ENCODE measurements at places on chromosomes 16 and 17.
A peak's percentile ranks its signal among the peaks of the same experiment; 100 is the strongest.

DNA sequence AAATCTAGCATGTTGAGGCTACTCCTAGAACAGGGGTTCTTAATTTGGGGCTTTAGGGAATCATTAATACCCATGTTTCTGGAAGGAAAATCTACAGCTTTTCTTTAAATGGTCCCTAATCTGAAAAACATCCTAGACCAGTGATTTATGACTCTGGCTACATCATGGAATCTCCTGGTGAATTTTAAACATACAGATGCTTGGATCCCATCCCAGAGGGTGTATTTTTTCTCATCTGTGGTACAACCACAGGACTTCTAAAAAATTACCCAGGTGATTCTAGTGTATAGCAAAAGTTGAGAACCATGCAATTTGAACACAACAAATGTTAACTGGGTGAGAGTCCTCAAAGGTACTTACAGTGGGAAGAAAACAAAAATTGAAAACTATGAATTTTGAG is 41.5 kb downstream of the KANSL1 start:
- DNase-seq, result no peak

DNA sequence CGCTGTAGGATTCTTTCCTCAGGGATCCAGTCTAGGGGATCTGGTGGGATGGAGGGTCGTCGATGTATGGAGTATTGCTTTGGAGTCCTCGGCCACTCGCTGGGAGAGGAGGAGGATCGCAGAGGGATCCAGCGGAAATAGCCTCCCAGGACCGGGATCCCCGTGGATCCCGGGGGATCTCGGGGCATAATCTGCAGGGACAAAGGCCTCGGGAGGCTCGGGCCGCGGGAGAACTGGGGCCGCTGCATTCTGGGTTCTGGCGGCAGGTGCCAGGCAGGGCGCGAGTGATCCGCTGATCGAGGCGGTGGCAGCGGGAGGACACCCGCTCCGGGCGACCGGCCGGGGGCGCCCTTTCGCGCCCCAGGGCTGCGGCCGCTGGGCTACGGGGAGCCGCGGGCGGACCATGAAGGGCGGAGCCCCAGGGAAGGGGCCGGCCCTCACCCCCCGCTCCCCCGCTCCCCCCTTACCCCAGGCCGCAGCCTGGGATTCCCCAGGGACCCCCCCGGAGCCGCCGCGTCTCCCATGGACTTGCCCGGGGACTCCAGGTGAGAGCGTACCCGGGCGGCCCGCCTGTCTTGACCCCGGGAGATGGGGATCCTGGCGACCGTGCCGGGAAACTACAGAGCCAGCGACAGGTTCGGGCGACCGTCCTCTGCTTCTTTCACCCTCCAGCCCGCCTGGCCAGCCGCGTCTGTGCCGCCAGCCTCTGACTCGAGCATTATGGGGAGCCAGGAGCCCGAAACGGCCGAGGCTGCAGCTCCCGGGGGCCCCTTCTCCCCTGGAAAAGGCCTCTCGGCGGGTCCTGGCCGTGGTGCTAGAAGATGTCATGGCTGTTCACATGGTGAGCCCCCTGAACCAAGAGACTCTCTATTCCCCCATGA is 604 bp downstream of the PRR14 start:
- peak; percentile 3 for DNase-seq

DNA sequence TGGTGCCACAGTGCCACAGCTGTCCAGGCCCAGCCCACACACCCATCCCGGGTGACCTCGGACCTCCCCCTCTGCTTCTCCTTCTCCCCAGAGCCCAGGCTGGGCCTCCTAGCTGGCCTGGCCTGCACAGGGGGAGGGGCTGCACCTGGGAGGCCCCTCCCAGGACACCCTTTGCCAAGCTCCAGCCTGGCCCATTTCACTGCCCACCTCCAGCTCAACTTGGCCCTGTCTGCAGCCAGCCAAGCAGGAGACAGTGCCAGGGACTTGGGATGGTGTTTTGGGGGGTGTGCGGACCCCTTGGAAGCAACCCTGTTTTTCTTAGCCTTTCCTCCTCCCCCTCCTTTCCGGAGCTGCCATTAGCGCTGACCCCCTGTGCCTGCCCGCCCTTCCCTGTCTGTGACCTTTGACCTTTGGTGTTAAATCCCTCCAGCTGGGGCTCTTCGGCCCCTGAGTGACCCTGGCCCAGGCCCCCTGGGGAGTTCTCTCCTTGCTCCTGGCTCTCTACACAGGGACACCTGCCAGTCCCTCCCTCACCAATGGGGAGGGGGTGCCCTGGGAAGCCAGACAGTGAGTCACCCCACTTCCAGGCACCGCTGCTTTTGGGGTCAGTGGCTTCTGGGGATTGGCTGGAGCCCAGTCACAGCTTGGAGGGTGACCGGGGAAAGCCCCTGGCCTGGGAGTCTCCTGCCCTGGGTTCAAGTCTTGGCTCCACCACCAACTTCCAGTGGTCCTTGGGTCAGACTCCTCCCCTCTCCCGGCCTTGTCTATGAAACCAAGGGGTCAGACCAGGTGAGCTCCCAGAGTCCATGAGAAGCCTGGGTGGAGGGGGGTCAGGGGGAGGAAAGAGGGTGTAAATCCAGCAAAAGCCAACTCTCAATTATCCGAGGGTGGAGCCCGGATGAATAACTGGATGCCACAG is 1.9 kb downstream of the GLIS2 start:
- DNase-seq, result no peak

DNA sequence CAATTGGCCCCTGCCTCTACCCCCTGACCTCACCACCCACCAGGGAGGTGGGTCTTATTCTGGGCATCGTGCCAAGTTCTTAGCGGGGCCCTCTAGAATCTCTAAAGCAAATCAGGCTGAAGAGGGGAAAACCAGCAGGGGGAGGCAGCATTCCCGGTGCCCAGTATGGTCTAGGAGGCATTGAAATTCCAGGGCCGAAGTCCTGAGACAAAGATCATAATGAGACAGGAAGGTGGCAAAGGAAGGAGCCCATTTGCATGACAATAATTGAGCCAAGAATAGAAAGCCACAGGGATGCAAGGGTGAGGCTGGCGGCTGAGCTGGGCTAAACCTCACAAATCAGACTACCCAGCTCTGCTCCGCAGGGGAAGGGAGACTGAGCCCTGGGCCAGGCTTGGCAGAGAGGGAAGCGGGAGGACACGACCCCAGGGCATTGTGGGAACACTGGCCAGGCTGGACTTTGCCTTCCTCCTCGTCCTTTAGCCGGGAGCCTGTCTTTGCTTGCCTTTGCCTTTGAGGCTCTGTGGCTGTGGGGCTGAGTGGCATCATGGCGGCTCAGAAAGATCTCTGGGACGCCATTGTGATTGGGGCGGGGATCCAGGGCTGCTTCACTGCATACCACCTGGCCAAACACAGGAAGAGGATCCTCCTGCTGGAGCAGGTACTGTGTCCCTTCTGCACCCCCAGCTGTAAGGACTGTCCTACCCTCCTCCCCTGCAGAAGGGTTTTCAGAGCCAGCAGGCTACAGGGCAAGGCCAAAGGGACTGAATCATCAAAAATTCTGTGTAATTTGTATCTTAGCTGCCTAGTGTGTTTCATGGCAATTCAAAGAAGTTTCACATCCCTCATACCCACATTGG is at the start of gene PIPOX:
TSS of gene PIPOX (plus strand) at position 463 of the 860 bp plus-strand sequence. CDS start at position 548, 85 bp downstream.
- peak; percentile 90 for DNase-seq

GRCh38 chr16:16124438-16124837 is 98.9 kb downstream of the ABCC6 start:
- DNase-seq, result no peak

DNA sequence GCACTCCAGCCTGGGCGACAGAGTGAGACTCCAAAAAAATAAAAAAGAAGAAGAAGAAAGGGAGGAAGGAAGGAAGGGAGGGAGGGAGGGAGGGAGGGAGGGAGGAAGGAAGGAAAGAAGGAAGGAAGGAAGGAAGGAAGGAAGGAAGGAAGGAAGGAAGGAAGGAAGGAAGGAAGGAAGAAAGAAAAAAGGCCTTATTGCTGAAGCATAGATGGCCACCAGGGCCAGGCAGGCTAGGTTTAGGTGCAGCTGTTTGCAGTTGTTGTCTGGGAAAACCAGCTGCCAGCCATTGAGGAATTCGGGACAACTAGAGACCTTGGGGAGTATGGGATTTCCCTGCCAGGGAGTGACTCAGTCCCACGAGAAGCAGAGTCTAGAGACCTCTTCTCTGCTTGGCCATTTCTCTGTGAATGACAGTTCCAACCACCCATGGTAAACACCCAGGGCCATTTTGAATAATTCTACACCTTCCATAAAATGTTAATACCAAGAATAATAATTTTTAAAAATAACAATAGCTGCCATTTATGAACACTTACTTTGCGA is 31.0 kb downstream of the SCNN1B start:
- DNase-seq, result no peak

- no peak for DNase-seq
Observed at GRCh38 chr17:67216578-67217320, 28.2 kb downstream of the HELZ start.

GRCh38 chr17:34598161-34598776 is 18.9 kb downstream of the TMEM132E start:
- no peak for DNase-seq

DNA sequence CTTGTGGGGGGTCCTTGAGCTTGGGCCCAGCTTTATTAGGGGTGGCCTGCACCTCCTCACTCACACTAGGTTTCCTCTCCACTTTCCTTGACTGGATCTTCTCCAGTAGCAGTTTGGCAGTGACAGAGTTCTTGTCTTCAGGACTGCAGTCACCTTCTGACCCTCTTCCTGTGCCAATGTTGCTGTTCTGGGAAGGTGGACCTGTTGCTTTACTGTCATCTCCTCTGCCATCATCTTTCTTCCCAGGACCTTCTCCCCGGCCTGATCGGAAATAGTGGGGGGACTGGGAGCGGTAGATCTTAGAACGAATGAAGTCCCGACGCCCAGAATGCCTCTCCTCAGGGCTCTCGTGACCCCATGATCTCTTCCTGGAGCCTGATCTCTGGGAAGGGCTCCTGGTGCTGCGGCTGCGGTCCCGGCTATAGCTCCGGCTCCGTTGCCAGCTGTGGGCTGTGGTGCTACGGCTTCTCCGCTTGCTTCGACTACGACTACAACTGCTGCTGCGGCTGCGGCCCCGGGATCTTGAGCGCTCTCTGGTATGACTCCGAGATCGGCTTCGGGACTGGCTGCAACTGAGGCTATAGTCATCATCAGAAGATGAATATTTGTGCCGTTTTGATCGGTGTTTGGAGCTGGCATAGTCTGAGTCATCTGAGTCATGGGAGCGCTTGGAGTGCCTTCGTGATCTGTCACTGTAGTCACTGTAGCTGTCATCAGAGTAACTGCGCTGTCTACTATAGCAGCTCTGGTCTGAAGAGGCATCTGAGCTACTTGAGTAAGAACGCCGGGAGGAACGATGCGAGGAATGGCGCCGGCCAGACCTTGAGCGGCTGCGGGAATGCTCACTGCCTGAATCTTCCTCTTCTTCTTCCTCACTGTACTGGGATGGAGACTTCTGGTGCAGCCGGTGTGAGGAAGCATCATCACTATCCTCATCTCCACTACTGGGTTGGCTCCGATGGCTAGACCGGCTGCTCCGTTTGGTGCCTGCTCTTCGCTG is 9.5 kb upstream of the ITGA2B start:
- DNase-seq, result no peak

- DNase-seq, result peak; percentile 3
Observed at GRCh38 chr17:43171586-43172487, 823 bp downstream of the NBR1 start.

DNA sequence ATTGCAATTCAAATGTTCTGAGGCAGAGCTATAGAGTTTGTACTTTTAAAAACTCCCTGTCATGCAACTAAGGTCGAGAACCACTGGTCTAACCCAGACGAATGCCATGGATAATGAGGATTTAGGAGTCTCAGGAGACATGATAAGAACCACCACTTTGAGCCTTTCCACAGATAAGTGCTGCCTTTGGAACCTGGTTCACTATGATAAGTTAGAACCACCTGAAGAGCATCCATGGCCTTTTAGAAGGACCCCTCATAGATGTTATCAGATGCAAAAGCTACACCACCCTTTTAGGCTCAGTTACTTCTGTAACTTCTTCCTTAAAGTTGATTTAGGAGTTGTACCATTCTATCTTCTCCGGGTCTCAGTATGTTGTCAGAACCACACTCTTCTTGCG is 350.6 kb upstream of the CCL2 start:
- DNase-seq, result no peak

GRCh38 chr16:66489818-66490217 is 60.1 kb downstream of the TK2 start:
- no peak for DNase-seq

DNA sequence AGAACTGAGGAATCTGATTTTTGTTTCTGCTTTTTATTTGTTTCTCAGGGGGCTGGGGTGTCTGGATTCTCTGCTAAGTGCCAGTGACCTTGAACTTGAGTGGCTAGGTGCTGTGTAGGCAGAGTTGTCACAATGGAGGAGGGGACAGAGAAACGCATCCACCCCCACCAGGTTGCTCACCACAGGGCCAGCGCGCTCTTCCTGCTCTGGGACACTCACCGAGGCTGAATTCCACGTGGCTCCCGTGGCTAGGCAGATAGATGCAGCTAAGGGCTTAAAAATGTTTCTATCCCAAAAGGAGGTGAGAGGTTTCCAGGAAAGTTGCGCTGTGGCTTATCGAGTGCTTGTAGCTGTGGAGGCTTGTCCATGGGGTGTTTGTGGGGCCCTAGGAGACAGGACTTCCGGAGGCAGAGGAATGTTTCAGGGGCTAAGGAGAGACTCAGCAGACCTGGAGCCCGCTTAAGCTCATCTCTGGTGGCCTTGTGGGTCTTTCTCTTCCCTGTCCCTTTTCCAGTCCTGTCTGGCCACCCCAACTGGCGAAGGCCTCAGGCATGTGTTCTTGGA is 36.8 kb downstream of the ADCY7 start:
- no peak for DNase-seq

GRCh38 chr16:46928811-46929210 is 44.6 kb downstream of the GPT2 start:
- no peak for DNase-seq

- DNase-seq, result no peak
Observed at GRCh38 chr17:67456889-67457288, 79.8 kb downstream of the PITPNC1 start.

DNA sequence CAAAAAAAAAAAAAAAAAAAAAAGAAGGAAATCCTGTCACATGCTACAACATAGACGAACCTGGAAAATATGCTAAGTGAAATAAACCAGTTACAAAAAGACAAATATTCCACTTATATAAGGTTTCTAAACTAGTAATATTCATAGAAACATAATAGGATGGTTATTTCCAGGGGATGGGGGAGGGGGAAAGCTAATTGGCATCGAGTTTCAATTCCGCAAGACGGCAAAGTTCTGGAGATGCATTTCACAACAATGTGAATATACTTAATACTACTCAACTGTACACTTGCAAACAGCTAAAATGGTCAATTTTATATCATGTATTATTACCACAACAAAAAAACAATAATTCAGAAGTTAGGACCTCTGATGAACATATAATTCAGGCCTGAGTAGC is 37.9 kb upstream of the ABCA9 start:
- DNase-seq, result no peak

DNA sequence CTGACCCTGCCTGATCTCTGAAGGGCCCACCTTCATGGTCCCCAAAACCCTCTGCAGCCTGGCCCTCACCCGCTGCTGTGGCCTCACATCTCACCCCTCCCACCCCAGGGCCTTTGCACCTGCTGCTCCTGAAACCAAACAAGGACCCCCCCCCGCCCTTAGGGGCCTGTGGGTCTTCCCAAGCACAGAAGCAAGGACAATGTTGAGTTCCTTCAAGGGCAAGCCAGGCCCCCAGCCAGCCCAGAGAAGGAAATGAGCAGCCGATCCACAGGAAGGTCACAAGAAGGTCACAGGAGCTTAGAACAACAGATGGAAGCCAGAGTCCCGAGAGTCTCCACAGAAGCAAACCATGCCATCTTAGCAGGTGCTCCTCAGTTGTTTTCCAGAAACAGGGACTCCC is 493 bp upstream of the PDE6G start:
- no peak for DNase-seq

GRCh38 chr16:14497245-14498082 is 132.6 kb downstream of the PARN start:
- DNase-seq, result no peak
